ENCODE measurements at places on chromosomes 5 and 9. TPM values are rescaled to one million over a fixed set of nuclear protein-coding genes. Genes with fewer than 3 reads are reported as not detected.

Gene DPH7
- 64.7 TPM for total RNA-seq

Gene SPOCK1
- not detected for total RNA-seq

Gene CAMSAP1
- 31.6 TPM for total RNA-seq

Gene WNT8A
- total RNA-seq = not detected

Gene GCNT1
- 9.1 TPM for total RNA-seq

Gene ENG
- total RNA-seq = 12.6 TPM

Gene HAPLN1
- total RNA-seq = not detected

Gene ZNF366
- total RNA-seq = not detected

Gene PCDHAC2
- not detected for total RNA-seq

Gene ZNF189
- total RNA-seq = 25.7 TPM

Gene SH2D3C
- total RNA-seq = 66.3 TPM

Measured in B cell (primary cell).